ENCODE measurements at places on chromosomes 2 and 18.

- DNase-seq = no peak
Observed at GRCh38 chr2:41743324-41743723, 304.5 kb upstream of the PKDCC start.

GRCh38 chr2:157438863-157439823 is 4.7 kb downstream of the CYTIP start:
- no peak for DNase-seq

DNA sequence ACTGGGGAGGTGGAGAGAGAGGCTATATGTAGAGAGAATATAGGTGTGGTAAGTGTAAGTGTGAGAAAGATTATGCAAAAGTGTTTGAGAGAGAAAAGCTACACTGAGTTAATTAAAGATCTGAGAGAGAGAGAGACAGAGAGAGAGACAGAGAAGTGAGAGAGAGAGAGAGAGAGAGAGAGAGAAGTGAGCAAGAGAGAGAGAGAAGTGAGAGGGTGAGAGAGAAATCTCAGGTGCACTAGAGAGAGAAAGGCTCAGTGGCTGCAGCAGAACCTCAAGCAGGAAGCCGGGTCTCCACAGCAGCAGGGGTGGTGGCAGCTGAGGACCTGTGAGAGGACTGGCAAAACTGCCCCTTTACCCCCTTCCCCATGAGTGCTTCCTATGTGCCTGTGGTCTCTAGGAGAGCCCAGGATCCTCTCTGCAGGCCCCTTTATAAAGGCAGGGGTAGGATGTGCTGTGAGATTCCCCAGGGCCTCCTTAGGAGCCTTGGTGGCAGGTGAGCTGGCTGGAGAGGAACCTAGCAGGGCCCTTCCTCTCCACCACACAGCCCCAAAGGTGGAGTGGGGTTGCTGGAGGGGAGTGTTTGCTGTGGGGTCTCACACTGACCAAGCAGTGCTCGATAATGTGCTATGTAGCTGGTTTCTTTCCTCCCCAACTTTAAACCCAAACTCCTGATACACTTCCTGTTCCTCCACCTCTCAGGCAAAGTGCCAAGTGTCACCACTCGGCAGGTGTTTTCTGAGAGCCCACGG is 52.6 kb downstream of the SLC4A5 start:
- no peak for DNase-seq

GRCh38 chr2:68918497-68918896 is 34.2 kb downstream of the GKN2 start:
- DNase-seq = no peak

DNA sequence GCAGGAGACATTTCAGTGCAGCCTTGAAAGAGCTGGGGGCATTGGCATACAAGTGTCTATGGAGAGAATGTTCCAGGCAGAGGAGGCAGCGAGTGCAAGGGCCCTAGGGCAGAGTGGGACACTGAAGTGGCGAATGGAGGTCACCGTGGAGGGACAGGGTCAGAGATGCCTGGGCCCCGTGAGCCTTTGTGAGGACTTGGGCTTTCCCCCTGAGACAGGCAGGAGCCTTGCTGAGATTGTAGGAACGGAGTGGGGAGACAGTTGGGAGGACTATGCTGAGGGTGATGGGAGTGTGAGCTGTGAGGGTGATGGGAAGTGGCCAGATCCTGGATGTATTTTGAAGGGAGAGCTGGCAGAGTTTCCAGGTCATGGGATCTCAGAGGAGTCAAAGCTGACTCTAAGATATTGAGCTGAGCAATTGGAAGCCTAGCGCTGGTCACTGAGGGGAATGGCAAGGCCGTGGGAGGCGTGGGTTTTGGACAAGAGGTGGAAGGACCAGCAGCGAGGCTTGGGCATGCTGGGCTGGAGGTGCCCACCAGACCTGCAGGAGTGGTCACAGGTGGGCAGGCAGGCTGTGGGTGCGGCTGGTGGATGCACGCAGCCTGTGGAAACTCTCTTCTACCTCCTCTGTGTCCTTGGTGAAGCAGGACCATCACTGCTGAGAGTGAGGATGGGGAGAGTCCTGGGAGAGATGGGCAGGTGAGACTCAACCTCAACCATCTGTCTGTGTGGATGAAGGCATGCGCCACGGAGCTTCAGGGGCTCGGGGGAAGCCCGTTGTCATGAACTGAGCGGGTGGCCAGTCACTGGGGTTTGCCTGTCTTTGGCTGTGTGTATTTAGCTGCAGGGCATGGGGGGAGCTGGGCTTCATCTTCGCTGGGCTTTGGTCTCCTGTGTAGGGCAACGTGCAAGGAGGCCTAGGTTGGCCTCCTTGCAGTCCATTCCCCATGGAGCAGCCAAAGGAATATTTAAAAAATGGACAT is 241.2 kb upstream of the HS6ST1 start:
- DNase-seq = no peak
